Stimulated activated CD8-positive, alpha-beta memory T cell treated with anti-CD3 and anti-CD28 coated beads, Interleukin-7, amount 100 ng/mL, for 24 hours (primary cell): ENCODE measurements at places on chromosomes 6 and 20.

GRCh38 chr6:135869857-135870256 lies 18.4 kb downstream of the PDE7B start:
- DNase-seq, result no peak

DNA sequence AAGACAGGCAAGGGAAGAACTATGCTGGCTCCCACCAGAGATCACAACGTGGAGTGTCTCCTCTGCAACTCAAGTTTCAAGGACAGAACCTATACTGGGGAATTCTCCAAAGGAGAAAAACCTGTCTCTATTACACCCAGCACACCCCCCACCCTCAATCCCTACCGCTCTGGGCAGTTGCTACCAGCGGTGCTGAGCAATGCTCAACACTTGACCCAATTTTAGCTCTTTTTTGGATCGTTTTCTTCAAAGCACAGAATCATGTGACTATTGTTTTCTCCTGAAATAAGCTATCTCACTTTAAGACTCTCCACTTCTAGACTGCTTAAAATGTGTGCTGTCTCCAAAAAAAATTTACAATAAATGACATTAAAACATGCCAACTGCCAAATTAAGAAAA lies 23.3 kb downstream of the MAP7 start:
- no peak for DNase-seq

- peak; percentile 16 for DNase-seq
Observed at GRCh38 chr6:32255199-32256153, 31.6 kb upstream of the NOTCH4 start.

DNA sequence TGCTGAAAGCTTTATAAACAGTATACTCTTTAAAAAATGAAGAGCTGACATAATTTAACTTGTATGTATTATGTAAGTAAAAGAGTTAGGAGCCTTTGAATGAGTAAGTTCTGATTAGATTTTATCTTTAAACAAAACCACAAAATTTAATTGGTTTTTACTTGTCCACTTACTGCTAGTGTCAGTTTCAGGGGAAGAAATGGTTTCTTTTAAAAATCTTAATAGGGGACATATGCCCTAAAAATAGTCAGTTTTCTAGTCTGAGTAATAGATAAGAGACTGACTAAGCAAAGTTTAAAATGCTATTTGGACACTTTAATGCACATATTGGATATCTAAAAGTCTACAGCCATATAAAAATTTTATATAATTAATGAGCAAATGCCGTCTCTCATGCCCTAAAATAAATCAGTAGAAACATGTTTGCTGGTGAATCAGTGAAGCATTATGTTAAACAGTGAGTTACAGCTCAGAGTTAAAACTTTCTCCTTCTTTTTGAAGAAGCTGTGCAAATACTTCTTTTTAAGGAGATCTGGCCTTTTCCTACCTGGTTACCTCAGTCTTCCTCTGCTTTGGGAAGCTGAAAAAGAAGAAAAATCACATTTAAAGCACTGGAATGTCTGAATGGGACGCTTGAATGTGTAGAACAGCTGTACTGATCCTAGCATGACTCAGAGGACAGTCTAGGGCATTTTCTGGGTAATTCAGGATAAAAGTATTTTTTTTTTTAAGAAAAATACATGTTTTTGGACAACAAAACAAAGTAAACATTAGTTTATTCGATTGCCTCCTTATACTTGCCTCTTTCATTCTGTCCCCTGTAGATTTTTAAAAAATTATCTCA lies 55.3 kb downstream of the CDH26 start:
- DNase-seq, result no peak

- DNase-seq, result no peak
Observed at GRCh38 chr6:105519954-105520353, 117.1 kb upstream of the PREP start.

DNA sequence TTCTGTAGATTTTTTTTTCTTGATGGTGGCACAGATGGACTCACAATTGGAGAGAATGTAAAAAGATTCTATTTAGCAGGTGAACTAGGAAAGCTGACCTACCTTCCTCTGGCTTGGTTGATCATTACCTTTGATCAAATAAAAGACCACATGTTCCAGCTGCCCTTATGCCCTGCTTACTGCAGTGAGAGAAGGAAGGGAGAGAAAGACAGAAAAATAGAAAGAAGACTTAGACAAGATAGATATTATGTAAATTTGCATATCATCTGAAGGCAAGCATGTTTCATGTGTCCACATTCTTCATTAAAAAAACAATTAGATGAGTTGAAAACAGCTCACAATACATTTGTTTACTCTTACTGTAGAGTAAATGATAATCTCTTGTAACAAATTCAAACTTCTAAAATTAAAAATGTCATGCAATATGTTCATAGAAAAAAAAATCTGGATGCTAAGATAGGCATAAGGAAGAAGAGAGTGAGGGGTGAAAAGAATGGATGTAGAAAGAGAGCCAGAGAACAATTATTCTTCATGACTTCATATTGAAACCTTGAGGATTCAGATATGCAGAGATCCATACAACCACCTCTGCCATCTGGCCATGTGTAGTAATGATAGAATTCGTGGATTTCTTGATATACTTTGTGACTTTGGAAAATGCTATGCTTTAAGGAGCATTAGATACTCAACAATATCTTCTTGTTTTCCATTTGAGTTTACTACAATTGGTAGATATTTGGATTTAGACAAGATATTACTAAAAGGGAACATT lies 71.7 kb downstream of the RFX6 start:
- no peak for DNase-seq

GRCh38 chr6:73579851-73580246 lies 59.0 kb upstream of the EEF1A1 start:
- DNase-seq, result no peak

DNA sequence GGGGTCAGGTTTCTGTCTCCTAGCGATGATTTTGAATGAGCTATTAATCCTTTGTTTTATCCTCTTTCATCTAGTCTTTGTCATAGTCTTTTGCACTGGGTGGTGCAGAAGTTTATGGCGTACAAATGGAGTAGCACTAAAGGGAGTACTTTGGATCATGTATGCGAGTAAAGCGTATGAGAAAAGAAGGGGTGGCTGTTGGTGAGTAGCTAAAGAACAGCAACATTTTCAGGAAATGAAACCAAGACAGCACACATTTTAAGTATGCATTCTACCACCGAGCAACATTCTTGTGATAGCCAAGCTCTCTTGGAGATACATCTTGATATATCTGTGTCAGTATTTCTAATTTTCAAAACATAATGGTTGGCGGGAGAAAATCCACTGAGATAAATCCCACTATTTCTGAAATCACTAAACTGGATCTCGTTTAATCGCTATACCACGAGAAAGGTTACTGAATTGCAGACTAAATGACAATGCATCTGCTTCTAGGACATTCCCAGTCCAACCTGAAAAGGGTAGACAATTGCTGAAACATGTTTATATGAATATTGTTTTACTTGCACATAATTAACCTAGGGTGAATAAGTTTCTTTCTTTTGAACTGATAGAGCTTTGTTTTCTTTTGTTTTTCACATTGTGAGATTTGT lies 196.1 kb downstream of the TRIM27 start:
- no peak for DNase-seq

DNA sequence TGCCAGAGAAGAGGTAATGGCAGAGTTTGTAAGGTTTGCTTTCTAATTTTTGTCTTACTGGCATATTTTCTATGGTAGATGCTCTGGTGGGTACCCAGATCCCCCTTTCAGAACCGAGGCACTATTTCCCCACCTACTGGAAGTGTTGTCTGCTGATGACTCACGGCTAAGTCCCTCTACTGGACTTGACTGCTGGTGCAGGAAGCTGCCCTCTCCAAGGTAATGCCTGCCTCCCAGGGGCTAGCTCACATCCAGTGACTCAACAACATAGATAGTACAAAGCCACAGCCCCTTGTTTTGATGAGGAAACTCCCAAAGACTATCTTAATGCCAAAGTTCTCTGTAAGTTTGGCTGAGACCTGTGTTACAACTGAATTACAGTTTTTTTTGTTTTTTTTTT lies 285.4 kb upstream of the FLRT3 start:
- no peak for DNase-seq

DNA sequence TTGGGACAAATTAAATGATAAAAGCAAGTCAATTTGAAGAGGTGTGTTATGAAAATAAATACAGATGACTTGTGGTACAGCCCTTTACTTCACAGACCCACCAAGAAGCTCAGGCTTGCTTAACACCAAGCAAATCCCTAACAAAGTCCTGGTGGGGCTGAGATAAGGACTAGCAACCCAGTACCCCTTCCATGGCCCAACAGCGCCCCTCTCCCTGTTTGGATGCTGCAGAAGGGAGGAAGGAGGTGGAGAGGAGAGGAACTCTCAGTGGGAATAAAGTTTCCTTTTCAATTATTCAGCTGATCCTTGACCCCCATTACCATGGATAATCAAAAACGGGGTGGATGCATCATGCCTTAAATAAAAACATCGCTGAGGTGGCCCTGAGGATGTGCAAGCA lies 4.5 kb upstream of the ZNF831 start:
- no peak for DNase-seq

DNA sequence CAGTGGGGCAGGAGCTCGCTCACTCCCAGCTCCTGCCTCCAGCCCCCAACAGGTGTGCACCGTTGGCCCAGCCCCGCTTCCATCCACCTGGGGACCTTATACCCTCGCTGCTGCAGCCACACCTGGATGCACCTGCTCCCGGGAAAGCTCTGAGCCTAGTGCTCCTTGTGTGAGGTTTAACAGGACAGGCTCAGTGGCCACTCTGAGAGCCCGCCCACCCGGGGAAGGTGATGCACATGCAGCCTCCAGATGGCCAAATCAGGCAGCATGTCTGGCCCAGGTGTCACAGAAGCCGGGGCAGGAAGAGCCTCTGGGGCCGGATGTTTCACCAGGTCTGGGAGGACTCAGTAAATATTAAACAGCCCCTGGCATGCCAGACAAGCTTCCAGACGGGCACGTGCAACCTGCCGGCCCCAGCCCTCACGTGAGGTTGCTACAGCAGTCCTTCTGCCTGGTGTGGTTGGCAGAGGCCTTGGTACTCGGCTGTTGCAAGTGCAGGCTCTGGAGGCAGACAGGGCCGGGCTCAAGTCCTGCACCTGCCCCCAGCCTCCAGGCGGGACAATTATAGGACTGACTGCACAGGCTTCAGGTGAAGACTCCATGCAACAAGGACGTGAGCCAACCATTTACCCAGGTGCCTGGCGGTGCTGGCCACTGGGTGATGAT lies 66.9 kb downstream of the RIPOR3 start:
- no peak for DNase-seq
